Stimulated activated CD4-positive, alpha-beta T cell treated with anti-CD3 and anti-CD28 coated beads, Interleukin-2, amount 100 ng/mL, for 48 hours (primary cell): ENCODE measurements at places on chromosomes 11 and 22.

DNA sequence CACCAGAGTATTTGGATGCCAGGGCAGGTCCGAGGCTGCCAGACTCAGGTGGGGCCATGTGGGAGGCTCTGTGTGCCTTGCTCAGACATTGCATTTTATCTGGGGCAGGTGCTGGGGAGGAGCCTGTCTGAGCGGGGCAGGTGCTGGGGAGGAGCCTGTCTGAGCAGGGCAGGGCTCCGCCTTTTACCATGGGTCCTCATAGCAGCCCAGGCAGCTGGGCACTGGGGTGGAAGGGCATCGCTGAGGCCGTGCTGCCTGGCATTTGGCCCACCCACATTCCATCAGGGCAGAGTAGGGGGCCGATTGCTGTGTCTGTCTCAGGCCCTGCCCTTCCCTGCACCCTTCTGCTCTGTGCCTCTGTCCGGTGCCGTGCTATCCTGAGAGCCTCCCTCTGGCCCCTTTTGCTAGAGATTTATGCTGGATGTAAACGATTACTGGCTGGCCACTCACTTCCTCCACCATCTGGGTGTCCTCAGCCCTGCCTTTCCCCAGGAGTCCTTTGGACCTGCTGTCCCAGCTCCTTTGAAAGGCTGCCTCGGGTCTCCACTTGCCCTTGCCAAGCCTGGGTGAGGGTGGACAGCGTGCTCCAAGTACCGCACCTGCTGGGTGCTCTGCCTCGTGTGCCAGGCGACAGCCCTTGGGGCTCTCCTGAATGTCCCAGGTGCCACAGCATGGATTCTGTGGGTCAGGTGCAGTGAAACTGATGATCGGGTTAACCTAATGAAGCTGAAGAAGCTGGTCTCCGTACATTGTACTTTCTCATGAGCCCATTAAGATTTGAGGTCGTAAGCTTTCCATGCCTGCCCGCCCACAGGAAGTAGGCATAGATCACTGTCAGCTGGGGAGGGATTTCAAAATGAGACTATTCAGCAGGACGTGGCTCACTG, 281.6 kb downstream of the TBC1D22A start:
- no peak for DNase-seq

GRCh38 chr22:38566726-38567504, 3.1 kb downstream of the DMC1 start:
- DNase-seq: no peak

- no peak for DNase-seq
These were observed 606 bp downstream of the RASSF7 start for GRCh38 chr11:561148-562003.

- no peak for DNase-seq
These were observed 21.8 kb downstream of the TSPAN18 start for GRCh38 chr11:44748606-44749005.

- DNase-seq: no peak
These were observed 29.6 kb downstream of the ZBED4 start for GRCh38 chr22:49883294-49883640.

GRCh38 chr11:14541192-14541947, 21.2 kb upstream of the PSMA1 start:
- no peak for DNase-seq

- no peak for DNase-seq
These were observed 112.8 kb upstream of the APOA1 start for GRCh38 chr11:116950210-116950609.

DNA sequence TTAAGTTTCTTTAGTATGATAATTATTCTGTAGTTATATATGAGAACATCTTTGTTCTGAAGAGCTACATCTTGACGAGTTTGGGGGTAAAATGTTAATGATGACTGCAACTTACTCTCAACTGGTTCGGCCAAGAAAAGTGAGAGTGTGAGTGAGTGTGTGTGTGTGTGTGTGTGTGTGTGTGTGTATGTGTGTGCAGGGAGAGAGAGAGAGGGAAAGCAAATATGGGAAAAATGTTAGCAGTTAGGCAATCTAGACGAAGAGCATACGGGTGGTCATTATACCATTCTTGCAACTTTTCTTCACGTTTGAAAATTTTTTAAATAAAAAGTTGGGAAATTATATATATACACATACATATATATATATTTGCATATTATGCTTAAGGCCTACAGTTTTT, 18.3 kb upstream of the TMEM41B start:
- no peak for DNase-seq

DNA sequence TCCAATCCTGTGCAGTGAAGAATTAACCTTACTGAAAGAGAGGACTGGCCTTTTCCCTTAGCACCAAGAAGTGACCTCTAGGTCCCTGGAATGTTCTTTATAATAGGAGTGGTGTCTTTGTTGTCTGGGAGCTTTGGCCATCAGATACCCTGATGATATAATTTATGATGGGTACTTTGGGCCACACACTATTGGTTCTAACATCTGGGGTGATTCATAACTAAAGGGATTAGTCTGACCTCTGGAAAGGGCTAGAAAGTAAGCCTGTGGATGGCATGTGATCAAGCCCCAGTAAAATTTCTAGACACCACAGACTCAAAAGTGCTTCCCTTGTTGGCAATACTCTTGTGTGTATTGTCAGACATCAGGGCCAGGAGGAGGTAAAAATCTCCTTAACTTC, 891.2 kb downstream of the KCNA4 start:
- DNase-seq: no peak

DNA sequence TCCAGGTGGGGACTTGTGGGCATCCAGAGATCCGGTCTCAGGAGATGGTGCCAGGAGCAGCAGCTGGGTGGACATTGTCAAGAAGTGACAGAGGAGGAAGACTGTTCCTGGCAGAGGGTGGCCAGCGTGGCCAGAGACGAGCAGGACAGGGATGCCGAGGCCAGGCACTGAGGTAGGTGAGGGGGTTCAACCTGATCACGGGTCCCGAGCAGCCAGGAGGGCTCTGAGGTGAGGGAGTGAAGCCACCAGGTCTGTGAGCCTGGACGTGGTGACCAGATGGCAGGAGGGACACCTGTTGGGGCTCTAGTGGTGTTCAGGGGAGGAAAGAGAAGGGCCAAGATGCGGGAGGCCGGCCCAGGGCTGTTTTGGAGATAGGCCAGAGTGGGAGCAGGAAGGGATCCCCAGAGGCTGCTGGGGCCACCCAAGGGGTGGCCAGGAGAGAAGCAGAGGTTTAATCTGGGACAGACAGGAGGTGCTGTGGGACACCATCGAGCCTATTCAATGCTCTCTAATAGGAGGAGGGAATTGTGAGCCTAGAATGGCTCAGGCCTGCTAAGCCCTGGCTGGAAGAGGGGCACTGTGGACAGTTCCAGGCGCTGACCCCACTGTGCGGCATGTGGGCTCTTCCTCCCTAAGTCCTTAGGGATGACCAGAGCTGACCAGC, 6.3 kb downstream of the PPM1F start:
- DNase-seq: no peak

GRCh38 chr11:66322732-66323427, 6.0 kb upstream of the CD248 start:
- no peak for DNase-seq

DNA sequence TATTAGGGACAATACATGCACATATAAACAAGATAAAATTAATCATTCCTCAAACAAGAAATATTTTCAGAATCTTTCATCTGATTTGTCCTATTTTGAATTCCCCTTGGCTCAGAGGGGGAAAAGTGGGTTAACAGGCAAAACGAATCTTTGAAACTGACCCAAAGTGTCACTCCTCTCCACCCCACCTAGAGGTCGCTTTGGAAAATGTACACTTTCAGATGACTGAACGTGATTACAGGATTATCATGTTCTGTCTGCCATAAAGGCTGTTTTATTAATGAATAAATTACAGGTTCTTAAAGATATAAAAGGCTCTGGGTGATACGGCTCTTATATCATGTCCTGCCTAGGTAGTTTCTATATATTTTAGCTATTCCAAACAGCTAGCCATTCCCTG, 1735.0 kb downstream of the LRRC4C start:
- DNase-seq: no peak

GRCh38 chr22:33889748-33890147, 30.5 kb downstream of the LARGE1 start:
- no peak for DNase-seq

- no peak for DNase-seq
These were observed 1.2 kb downstream of the CSRP3 start for GRCh38 chr11:19200410-19201201.

DNA sequence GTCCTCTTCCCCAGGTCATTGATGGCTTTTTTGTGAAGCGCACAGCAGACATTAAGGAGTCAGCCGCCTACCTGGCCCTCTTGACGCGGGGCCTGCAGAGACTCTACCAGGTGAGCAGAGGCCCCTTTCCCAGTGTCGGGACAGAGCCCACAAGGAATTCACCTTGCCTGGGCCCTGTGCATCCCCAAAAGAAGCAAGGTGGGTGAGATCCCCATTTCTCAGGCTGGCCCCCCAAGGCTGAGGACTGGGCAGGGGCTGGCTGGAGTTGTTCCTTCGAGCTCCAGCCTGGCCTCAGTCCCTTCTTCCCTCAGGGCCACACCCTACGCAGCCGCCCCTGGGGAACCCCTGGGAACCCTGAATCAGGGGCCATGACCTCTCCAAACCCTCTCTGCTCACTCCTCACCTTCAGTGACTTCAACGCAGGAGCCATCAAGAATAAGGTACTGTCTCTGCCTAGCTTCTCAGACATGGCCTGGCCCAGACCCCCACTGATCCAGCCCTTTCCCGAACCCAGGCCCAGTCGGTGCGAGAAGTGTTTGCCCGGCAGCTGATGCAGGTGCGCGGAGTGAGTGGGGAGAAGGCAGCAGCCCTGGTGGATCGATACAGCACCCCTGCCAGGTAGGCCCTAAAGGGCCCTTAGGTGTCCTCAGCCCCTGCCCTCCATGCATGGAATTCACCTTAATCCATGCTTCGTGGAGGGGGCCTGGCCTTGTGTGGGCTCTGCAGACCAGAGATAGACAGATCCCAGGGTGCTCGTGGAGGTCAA, 4.7 kb downstream of the MUS81 start:
- no peak for DNase-seq

DNA sequence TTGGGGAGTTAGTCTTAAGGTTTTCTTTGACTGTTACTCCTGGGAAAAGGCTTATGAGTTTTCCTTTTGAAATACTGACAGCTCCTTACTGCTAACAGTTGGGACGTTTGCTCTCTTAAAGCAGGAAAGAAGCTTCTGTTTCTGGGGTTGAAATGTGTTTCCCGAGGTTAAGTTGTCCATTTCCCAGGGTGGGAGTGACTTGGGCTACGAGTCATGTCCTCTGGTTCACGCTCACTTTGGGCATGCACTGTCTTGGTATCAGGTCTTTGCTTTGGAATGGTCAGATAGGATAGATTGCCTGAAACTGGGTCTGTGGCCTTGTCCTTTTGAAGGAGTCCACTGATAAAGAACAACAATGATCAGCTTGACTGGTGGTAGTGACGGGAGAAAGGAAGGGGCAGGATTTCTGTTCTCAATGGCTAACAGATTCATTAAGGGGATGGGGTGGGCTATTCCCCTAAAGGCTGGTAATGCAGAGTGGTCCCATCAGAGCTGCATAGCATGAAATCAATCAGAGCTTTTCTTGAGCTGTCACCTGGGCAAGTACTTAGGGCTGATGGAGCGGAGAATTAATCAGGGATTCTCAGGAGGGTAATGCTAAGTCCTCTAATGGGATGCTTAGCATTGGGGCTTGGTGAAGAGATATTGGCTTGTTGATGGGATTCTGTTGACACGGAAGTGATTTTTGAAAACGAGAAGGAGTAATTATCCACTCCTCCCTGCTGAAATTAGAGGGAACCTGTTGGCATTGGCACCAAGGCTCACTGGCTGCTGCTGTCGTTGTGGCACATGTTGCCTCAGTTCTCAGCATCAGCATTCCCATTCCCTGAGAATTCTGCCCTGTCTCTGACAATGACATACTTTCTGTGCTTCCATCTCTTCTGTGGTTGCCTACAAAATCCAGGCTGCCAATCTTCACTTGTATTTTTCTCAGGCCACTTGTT, 81.6 kb downstream of the TEAD1 start:
- DNase-seq: no peak

DNA sequence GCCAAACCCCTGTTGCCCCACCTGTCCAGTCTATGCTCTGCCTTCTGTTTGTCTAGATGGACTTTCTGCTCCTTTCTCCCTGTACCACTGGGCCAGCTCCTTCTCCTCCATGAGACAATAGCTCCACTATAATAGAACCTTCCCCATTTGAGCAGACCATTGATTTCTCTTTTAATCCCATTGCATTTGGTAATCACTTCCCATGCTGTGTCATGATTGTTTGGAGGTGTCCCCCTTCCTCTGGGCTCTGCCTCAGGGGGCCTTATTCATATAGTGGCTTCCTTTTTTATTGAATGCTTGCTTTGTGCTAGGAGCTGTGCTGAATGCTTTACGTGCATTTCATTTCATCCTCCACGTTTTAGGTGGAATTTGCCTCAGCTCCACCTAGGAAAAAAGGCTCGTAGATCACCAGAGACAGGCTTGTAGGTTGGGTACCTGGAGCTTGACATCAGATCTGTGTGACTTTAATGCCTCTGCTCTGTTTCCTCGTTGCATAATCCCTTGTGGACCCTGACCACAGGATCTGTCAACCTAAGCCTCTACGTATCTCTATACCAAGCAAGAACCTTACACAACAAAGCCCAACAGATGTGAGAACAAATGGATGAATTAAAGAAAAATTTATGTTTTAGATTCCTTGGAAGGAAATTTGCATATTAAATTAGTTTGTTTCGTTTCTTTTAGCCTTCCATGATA, 106.2 kb upstream of the RASSF10 start:
- no peak for DNase-seq

GRCh38 chr11:78418584-78419211, 1.1 kb upstream of the GAB2 start:
- DNase-seq: no peak

- no peak for DNase-seq
These were observed 70.0 kb upstream of the HTATIP2 start for GRCh38 chr11:20293531-20293930.

DNA sequence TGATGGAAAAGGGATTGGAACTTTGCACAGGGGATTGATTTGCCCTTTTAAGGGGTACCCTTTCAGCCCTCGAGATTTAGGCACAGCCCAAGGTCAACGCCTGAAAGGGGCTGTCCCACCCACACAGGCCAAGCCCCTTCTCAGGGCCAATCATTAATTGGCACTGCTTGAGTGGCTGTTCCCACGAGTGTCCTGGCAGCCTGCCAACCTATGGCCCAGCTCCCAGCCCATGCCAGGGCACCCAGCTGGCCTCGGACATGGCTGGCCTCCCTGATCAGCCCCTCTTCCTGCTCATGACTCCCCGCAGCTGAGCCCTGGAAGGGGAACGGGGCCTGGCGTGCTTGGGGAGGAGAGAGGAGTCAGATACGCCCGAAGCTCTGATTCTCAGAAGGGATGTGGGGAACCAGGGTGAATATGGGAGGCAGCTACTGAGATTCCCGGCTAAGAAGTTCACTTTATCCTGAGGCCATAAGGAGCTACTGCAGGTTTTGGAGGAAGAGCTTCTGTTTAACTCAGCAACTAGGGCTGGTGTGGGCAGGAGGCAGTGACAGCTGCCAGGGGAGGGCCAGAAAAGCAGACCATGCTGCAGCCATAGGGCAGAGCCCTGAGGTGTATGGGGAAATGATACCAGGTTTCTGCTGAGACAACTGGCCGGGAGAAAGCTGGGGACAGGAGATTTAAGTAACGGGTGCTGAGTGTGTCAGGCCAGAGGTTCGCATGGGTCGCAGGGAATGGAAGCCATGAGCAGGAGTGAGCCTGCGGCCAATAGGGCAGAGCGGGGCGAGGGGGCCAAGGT, 30.0 kb downstream of the WNT7B start:
- no peak for DNase-seq
